ENCODE measurements at places on chromosomes 2 and 18.

DNA sequence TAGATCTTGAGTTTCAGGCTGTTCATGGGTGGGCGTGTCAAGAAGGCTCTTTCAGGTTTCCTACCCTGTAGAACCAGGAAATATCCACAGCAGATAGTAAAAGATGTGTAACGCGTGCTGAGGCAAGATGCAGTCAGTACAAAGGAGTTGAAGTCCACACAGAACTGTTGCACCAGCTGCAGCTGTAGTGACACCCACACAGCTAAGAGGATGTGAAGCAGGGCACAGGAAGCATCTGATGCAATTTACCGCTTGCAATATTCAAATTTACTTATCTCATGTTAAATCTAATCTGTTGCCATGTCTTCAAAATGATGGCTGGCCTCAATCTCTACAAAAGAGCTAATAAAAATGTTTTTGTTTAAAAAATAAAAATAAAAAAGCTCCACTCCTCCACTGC, 132.8 kb downstream of the ARHGAP15 start:
- peak; percentile 38 for DNase-seq

- DNase-seq: no peak
Measured at GRCh38 chr18:10247021-10247741, 207.3 kb upstream of the APCDD1 start.

- no peak for DNase-seq
Measured at GRCh38 chr2:183605440-183605839, 481.2 kb downstream of the NUP35 start.

DNA sequence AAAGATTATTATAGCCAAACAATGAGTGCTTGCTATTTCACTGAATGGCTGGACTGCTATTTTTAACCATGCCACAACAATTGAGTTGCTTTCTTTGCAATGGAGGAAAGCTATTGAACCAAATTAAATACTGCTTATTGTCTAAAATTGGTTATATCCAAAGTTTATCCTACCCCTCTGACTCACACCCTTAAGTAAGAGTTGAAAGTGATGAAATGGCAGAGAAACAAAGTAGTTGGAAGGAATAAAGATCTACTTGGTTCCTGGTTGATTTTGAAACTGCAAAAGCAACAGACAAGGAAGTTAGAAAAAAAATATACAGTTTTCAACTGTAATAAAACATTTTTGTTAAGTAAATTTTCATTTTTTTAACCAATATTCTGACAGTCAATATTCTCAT, 47.5 kb downstream of the EML4 start:
- DNase-seq: peak; percentile 45

- DNase-seq: no peak
Measured at GRCh38 chr18:23378302-23378686, 74.8 kb upstream of the RIOK3 start.

GRCh38 chr2:54634021-54634420, 89.4 kb upstream of the EML6 start:
- no peak for DNase-seq

DNA sequence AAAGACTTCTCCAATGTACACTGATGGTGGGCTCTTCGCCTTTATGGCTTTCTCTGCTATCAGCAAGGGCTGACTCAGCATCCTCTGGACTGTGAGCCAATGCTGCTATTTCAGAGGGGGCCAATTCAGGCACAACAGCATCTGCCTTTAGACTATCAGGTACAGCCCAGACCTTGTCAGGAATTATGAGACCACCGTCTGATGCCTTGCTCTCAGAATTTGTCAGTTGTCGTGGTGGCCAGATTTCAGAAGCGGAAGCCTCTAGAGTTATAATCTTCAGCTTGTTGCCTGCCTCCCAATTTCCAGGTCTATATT, 92.7 kb downstream of the ALPK2 start:
- DNase-seq: no peak

GRCh38 chr2:113216891-113217454, 43.2 kb downstream of the PSD4 start:
- DNase-seq: no peak

DNA sequence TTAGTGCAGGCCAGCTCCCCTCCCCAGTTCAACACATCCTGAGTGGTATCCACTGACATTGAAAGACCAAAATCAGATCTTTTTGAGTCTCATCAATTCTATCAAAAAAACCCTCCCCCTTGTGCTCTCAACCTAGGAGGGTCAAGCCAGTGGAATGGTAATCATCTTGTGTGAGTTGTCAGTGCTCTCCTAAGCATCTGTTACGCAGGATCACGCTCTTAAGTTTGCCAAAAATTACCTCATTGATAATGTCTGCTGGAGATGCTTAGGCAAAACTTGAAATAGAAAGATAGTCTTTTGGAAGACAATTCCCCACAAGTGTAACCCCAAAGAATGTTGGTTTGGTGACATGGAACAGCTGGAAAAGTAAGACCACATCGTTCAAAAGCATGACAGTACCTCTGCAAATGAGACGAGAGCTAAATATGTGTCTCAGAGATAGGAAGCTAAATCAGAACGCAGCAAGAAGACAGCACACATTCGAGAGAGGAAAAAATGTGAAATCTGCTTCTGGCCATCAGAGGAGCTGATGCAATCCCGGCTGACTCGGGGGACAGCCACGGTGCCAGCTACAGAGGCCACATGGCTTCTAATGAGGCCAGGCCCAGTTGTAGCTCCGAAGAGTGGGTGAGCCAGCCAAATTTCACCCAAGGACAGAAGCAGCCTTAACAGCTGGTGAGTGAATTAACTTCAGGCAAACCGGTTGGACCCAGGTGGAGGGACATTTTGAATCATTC, 753.9 kb downstream of the RNF144A start:
- no peak for DNase-seq

GRCh38 chr2:217924346-217924901, 78.4 kb downstream of the TNS1 start:
- no peak for DNase-seq

DNA sequence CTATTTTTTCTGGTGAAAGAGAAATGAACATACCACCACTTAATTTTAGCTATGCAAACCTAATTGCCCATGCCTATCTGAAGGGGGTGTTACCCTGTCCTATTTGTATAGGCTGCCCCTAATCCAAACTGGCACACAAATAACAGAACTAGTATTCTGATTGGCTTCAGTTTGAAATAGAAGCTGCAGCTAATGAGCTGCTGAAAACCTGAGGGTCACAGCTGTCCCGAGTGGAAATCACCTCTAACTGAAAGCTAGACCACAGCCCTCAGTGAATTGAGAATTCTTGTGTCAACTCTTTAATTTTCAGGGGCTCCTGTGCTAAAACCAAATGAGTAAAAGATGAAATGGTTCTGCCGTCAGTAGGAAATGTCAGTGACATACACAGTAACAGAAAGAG, 28.7 kb downstream of the CCDC141 start:
- no peak for DNase-seq

GRCh38 chr18:35470435-35470834, 27.3 kb downstream of the INO80C start:
- no peak for DNase-seq

DNA sequence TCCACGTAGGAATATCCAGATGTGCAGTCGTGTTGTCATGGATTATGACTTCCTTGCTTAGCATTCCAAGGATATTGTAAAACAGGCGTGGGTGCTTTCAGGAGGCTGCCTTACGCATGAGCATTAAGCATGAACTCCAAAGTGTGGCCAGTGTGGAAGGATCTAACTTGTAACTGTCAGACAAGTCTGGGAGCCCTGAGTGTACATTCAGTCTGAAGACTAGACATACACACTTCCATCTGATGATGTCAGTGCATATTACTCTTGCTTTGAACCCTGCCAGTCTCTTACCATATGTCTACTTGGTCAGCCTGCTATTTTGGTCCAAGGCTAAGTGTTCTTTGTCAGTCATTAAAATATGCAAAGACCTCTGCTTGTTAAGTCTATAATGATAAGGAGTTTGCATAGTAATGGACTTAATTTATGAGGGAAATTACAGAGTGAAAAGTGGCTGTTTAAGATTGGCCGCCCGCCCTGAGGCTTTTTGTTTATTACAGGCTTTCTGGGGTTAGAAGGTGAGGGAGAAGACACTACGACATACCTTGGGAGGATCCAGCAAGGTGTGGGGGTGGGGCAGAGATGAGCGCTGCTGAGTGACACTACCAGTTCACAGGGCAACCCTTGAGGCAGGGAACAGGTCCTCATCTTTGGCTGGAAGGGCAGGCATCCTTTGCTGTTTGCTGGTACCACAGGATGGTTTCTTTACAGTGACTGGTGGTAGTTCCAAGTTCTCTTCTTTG, 48.3 kb downstream of the CABLES1 start:
- DNase-seq: peak; percentile 40

DNA sequence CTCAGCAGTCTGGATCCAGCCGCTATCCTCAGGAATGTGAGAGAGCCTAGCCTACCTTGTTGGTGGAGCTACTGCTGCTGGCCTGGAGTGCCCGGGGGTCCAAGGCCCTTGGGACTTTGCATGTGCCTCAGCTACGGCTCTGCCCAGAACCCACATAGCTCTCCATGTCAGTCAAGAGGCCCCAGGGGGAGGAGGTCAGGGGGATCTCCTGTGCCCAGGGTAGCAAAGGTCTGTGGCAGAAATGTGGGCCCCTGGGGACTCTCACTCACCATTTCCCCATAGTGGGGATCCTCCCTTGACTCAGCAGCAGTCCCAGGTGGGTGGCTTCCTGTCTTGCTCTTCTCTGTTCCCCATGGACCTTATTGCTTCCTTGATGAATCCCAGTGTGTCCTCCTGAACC, 342.7 kb upstream of the CHAC2 start:
- no peak for DNase-seq

GRCh38 chr2:19899985-19900930, 1.5 kb downstream of the TTC32 start:
- no peak for DNase-seq

DNA sequence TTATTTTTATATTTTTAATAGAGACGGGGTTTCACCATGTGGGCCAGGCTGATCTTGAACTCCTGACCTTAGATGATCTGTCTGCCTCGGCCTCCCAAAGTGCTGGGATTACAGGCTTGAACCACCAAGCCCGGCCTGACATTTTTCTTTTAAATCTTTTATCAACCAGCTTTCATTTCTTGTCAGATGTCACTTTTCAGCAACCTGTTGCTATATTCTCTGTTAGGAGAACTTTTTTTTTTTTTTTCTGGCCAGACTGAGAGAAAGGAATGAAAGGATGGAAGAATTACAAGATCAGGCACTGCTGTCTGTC, 146.3 kb downstream of the TGIF1 start:
- DNase-seq: no peak

GRCh38 chr2:21041943-21042707, 1.7 kb downstream of the APOB start:
- DNase-seq: no peak

DNA sequence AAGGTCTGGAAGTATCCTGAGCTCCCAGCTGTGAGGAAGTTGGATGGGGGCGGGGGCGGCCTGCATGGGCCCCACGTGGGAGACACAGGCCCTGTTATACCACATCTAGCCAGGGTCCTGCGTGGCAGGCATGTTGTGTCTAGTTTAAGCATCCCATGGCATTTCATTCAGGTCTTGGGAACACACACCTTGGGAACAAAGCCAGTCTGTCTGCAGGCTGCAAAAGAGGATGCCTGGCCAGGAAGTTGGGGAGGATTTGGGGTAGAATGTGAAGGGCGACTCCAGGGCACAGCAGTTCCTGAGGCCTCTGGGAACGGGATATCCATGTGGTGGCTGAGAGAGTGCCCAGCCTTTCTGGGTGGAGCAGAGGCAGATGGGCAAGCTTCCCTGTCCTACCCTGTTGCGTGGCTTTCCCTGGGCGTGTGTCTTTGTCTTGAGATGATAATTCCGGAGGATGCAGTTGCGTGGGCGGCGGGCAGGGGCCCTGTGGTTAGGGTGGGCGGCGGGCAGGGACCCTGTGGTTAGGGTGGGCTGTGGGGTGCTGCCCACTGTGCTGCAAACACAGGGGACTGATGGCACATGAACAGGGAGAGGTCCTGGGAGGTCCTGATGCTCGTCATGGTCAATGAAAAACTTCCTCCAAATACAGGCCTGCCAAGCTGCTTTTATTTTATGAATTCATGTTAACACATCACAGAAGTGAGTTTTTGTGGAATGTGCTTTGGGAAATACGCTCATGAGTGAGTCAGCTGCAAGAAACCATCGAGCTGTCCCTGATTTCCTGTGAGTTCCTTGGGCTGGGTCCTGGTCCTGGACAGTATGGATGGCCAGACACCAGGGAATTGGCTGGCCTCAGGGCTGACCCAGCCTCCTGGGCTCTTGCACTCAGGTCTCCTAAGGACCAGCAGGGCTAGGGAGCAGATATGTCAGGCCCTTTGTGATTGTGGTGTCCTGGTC, 90.0 kb upstream of the HS6ST1 start:
- DNase-seq: peak; percentile 52

- no peak for DNase-seq
Measured at GRCh38 chr2:32862269-32863055, 84.3 kb upstream of the LTBP1 start.

- no peak for DNase-seq
Measured at GRCh38 chr2:11877764-11878163, 131.3 kb downstream of the LPIN1 start.

- peak; percentile 17 for DNase-seq
Measured at GRCh38 chr2:88753833-88754584, 62.5 kb downstream of the RPIA start.

- peak; percentile 38 for DNase-seq
Measured at GRCh38 chr2:190530248-190530900, 4.1 kb downstream of the NEMP2 start.

GRCh38 chr2:227534714-227535113, 62.8 kb downstream of the AGFG1 start:
- no peak for DNase-seq

GRCh38 chr2:3414133-3414860, 34.8 kb downstream of the TRAPPC12 start:
- no peak for DNase-seq

DNA sequence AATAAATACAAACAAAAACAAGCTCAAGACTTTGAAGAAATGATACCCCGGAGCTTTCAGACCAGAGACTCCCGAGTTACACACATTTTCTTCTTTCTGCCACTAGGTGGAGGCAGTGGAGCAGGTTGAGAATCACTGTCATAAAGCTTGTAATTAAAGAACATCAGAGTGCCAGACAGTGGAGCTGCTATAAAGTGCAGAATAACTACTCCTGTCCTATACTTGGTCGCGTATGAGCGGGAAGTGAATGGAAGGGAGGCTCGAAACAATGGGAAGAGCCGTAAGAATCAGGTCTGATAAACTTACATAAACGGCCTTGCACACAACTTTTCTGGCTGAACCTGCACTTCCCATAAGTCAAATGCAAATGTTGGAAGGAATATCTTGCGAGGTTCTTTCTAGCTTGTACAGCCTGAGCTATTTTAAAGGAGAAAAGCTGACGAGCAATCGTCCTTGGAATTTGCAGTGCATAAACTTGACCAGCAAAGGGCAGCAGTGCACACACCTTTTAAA, 189.0 kb downstream of the RPIA start:
- peak; percentile 6 for DNase-seq

DNA sequence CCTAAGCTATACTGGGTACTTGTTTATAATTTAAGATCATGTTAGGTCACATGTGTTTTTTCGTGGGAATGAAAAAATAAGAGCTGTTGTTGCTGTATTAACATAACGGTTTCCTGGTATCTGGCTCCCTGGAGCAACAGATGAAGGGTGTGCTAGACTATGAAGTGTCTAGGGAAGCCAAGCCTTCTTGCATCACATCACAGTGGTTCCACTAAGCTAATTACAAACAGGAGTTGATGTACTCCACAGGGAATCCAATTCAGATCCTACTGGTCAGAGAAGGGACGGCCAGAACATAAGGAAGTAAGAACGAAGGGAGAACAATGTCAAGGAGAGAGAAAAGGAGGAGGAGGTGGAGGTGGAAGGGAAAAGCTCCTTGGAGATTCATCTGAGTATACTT, 193.0 kb upstream of the CYP26B1 start:
- peak; percentile 2 for DNase-seq

Data from skeletal muscle cell (primary cell).